ENCODE measurements at places on chromosomes 6 and 20.
A peak's percentile ranks its signal among the peaks of the same experiment; 100 is the strongest.

DNA sequence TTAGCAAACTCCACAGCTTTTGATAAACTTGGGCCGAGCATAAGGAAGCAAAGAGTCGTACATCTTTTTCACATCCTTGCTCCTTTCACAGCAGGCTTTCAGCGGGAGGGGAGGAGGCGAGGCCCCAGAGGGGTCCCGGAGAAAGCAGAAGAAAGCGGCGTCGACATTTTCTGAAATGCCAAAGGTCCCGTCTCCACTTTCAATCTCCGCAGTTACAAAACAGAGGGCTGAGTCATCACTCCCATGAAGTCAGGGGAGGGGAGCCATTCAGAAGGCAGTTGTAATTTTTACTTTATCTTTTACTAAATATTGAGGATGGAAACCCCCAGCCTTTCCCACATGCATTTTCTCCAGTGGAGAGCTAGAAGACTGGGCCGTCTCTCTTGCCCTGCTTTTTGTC is 174.2 kb upstream of the THBS2 start:
- DNase-seq: peak; percentile 80

GRCh38 chr20:51311636-51312479 is 230.7 kb downstream of the NFATC2 start:
- DNase-seq: no peak

GRCh38 chr20:50555662-50556061 is 45.5 kb downstream of the PTPN1 start:
- no peak for DNase-seq

DNA sequence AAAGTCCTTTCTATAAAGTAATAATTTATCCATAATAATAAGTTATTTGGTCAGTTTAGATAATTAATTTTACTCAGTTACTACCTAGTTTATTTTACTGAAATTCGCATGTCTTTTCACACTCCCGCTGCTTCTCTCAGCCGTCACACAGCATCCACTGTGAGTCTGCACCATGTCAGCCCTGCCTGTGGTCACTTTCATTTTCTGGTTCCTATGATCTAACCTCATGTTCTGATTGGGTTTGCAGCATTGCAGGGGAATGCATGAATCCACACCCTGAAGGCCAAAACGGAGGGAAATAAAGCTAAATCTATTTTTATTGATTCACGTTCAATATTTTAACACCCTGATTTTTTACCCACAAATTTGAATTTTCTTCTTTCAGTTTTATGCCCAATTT is 47.4 kb downstream of the PDE10A start:
- DNase-seq: peak; percentile 86

- no peak for DNase-seq
Measured at GRCh38 chr6:169839898-169840631, 88.6 kb downstream of the ERMARD start.

- no peak for DNase-seq
Measured at GRCh38 chr6:82779041-82779440, 286.6 kb downstream of the UBE3D start.

- peak; percentile 25 for DNase-seq
Measured at GRCh38 chr20:49986049-49986448, 3.3 kb downstream of the SNAI1 start.

- peak; percentile 17 for DNase-seq
Measured at GRCh38 chr6:160132776-160133338, 11.2 kb downstream of the SLC22A1 start.

GRCh38 chr6:149285626-149286025 is 31.9 kb upstream of the TAB2 start:
- DNase-seq: no peak

DNA sequence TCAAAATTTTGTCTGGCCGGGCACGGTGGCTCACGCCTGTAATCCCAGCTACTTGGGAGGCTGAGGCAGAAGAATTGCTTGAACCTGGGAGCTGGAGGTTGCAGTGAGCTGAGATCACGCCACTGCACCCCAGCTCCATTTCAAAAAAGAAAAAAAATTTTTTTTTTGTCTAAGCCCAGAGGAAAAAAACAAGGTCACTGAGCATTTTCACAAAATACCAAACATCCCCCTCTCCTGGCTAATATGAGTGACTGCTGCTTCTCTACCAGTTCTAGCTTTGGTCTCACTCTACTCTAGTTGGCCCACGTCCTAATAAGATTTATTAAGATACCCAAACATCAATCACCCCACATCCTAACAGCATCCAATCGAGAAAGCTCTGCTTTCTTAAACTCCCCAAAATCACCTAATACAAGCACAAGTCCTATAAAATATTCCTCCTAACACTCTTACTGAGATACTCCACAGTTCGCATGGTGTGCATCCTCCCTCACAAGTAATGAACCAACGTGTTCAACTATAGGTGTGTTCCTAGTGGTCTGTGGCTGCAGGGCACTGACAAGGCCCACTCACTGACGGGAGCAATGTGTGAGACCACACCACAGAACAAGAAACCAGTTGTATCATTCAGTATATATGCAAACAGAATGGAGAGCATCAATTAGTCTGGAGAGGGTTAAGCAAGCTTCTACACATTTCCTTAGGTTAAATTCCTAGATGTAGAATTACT is 64.2 kb downstream of the FKBP5 start:
- DNase-seq: peak; percentile 36

GRCh38 chr6:29531668-29532067 is 27.9 kb downstream of the UBD start:
- DNase-seq: no peak

- peak; percentile 84 for DNase-seq
Measured at GRCh38 chr6:63804381-63804956, 168.9 kb downstream of the PHF3 start.

All from fibroblast of pulmonary artery (primary cell).